ENCODE measurements at places on chromosomes 3 and 15.

DNA sequence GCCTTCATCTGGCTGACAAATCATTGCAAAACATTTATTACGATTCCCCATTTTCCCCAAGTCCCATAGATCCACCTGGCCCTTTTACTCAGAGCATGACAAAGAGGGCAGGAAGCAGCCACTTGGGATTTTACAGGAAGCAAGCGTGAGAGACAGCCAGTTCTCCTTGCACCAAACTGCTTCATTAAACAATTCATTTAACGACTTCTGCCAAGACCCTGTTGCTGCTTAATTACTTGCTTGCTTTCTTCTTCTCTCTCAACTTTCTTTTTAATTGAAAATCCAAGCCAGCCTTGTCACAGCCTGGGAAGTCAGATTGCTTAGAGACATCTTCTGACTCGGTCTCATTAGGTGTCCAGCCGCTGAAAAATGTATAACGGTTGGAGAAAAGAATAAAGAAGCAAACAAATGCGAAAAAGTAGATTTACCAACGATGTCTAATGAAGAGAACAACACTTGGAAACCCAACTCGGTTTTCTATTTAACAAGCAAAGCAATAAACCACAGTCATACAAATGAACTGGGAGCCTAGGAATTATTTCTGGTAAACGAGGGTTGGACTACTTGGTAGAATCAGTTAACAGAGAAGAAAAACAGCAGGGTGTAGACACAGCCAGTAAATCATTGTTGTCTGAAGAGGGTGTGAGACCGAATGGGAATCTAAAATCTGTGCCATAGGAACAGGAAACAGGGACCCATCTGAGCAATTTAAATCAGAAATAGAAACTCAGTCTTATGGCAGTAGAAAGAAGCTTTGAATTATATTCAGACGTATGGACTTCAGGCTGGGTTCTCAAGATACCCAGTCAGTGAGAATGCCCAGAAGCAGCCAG, 298.3 kb downstream of the LRRC3B start:
- DNase-seq, result no peak

DNA sequence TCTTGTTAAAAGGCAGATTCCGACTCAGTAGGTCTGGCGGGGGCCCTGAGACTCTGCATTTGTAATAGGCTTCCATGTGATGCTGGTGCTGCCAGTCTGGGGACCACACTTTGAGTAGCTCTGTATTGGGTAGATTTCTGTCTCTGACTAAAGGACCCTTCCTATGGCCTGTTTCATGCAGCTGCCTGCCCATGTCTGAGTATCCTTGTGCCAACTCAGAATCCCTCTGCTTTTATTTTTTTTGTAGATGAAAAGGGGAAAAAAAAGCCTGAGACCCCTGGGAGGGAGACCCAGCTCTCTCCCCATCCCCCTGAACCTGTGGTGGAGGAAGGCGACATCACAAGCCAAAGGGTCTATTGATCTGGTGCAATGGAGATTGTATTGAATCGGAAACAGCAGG, 81.9 kb downstream of the EBLN2 start:
- no peak for DNase-seq

- no peak for DNase-seq
Measured at GRCh38 chr15:98872774-98873173, 134.8 kb downstream of the PGPEP1L start.

DNA sequence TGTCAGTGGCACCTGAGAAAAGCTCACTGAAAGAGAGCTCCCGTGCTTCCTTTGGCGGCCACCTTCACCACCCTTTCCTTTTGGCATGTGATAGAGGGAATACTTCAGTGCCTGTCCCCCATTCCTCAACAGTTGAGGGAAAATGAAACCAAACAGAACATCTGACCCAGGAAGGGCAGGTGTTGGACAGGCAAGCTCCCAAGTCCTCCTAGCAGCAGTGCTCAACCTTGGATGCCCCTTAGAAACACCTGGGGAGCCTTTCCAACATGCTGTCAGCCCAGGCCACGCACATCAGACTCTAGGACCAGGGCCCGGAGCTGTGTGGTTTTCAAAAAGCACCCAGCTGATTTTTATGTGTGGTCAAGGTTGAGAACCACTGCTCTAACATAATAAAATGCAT, 22.4 kb downstream of the LDHAL6B start:
- DNase-seq, result no peak

GRCh38 chr3:149401212-149401925, 23.9 kb upstream of the TM4SF1 start:
- no peak for DNase-seq

GRCh38 chr15:65653801-65654521, 32.2 kb downstream of the SLC24A1 start:
- no peak for DNase-seq

- DNase-seq, result no peak
Measured at GRCh38 chr3:80232760-80233159, 465.0 kb upstream of the ROBO1 start.
